ENCODE measurements at places on chromosomes 2 and 18.

GRCh38 chr18:61348230-61348629 is 15.0 kb downstream of the CDH20 start:
- DNase-seq = no peak

DNA sequence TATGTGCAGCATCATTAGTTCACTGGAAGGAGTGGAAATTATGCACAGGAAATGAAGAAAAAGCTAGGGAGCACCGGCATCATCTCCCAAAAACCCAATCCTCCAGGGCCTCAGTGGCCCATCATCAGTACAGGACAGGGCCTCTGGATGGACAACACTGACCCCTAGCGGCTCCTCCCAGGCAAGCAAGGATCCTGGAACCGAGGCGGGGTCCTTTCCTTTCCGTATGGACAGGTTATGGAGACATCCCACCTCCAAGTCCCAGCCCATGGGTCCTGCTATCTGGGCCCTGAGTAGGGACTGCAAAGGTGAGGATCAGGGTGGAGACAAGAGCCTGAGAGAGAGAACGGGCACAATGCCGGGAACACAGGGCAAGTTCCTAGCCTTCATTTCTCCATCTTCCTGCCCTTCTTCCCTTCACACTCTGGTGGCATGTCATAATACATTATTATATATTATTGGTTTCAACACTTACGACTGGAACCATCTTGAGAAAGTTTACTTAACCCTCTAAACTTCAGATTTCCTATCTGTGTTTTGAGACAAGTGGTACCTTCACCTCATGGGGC is 68.2 kb downstream of the ZNF516 start:
- DNase-seq = peak; percentile 50

DNA sequence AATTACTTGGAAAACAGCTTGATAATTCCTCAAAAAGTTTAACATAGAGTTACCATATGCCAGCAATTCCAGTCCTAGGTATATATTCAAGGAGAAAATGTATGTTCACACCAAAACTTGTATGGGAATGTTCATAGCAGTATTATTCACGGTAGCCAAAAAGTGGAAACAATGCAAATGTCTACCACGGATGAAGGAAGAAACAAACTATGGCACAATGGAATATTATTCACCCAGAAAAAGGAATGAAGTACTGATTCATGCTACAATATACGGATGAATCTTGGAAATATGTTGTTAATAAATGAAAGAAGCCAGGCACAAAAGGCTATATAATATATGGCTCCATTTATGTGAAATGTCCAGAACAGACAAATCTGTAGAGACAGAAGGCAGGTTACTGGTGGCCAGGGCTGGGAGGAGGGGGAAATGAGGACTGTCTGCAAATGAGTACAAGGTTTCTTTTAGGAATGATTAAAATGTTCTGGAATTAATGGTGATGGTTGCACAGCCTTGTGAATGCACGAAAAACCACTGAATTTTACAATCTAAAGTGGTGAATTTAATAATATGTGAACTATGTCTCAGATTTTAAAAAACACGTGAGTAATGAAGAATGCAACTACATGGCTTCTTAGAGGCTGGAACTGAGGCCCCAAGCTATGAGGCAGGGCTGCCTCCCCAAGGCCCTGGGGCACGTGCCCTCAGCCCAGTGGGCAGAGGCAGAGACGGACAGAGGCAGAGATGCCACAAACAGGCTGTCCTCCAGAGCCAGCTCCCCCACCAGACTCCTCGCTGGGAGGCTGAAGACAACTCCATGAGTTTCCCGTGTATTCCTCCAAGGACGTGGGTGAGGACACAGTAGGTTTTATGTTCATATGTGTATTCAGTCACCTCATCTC is 5.0 kb downstream of the LIMS2 start:
- DNase-seq = peak; percentile 57

- DNase-seq = no peak
Observed at GRCh38 chr2:164784376-164784775, 57.2 kb downstream of the COBLL1 start.

GRCh38 chr2:1181893-1182292 is 231.2 kb downstream of the SNTG2 start:
- DNase-seq = no peak

GRCh38 chr2:238875101-238875470 is 27.2 kb downstream of the TWIST2 start:
- no peak for DNase-seq

- peak; percentile 97 for DNase-seq
Observed at GRCh38 chr2:238847841-238848690, at the start of gene TWIST2. TSS of gene TWIST2 (plus strand) at chr2:238848085. CDS start at chr2:238848216, 131 bp downstream.

DNA sequence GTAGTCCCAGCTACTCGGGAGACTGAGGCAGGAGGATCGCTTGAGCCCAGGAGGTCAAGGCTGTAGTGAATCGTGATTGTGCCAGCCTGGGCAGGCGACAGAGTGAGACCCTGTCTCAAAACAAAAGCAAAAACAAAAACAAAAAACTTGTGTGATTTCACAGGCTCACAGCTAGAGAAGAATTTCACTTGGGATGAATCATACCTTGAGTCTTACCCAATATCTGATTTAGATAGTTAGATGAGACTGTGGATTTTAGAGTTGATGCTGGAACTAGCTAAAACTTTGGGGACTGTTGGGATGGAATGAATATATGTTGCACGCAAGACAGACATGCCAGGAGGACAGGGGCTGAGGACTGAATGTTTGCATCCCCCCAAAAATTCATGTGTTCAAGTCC is 4.4 kb downstream of the ANKRD29 start:
- DNase-seq = peak; percentile 16

DNA sequence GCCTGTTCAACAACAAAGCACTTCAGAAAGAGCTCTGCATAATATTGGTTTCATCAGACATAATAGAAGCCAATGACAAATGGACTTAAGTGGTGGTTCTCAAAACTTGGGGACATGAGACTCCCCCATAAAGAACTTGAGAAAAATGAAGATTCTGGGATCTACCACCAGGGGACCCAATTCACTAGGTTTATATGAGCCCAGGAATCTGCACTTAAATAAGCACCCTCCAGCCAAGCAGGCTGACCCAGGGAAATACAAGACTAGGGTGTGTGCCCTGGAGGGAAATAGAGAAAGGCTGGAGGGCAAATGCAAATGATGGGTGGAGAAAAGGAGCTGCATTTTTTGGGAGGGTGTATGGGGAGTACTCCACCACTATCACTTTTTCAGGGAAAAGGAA is 52.5 kb downstream of the SATB2 start:
- DNase-seq = peak; percentile 31

DNA sequence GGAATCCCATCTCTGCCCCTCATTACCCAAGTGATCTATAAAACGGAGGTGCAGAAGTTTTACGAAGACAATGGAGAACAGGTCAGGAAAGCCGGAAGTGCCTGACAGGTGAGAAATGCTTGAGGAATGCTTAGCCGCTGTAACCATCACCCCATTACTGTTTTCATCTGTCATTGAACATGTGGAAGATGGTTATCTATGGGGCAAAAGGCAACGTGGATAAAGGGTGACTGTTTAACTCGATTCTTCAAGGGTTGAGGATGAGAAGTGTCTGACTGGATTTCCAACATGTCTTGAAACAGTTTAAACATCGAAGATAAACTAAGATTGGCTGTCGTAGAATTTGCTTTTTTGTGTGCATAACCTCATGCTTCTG is 17.3 kb downstream of the HK2 start:
- DNase-seq = peak; percentile 92

DNA sequence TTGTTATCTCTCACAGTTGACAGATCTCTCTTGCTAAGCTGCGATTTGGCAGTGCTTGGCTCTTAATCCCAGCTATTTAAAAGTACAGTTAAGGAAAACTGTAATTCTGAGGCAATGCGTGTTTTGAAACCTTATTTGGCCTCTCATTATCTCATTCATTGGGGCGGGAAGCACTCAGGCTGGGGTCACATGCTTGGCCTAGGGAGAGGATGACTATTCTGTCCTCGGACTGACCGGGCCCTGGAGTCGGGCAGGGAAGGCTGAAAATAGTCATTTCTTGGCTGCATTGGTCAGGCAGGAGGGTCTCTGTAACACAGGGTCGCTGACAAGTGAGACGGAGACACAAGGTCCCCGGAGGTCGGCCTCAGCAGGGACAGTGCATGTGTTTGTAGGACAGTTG is 20.2 kb upstream of the EMILIN2 start:
- DNase-seq = no peak

- no peak for DNase-seq
Observed at GRCh38 chr2:55150834-55151233, 81.3 kb downstream of the CLHC1 start.

DNA sequence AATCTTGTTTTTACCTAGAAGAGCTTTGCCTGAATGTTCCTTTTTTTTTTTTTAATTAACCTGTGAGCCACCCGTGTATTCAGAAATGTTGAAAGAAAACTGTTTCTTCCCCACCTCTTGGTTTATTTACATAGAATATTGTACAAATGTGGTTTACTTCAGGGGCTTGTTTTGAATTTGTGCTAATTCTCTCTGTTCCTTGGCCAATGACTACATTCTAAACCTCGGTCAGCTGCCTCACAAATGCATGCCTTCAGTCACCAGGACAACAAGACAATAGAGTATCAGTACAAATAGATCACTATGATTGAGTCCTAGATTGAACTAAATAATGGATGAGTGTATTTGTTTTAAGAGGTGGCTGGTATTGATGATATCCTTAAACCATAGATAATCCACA is 36.0 kb downstream of the AGFG1 start:
- no peak for DNase-seq

- DNase-seq = no peak
Observed at GRCh38 chr2:83879127-83879526, 580.0 kb downstream of the SUCLG1 start.

DNA sequence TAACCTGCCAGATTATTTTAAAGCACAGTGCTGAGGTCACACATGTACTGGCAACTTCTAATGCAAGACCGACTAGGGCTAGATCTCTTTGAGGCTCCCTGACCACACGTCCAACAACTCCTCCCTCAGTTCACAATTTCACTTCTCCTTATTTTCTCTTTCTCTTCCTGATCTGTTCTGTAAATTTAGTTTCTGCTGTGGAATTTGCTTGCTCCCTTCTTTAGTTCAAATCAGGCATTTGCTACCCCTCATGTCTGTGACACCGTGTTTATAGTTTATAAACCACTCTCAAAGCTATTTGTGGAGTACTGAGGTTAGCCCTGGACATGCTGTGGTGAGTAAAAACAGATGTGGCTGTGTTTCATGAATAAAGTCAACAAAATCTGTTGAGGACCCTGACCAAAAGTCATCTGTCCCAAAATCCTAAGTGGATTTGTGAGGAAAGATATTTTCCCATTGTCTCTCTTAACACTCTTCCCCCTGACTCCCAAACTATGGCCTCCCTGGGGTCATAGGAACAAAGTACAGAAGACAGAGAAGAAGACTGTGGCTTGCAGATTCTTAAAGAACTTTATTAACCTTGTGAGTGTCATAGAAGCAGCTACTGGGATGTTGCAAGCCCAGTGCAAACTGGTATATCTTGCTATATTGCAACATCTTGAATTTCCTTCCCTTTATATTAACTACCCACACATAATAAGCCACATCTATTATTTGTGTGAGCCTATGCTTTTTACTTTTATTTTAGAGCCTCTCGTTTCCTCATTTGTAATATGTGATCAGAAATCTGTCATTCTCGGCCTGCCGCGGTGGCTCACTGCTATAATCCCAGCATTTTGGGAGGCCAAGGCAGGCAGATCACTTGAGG is 3.5 kb upstream of the NAGK start:
- DNase-seq = no peak

DNA sequence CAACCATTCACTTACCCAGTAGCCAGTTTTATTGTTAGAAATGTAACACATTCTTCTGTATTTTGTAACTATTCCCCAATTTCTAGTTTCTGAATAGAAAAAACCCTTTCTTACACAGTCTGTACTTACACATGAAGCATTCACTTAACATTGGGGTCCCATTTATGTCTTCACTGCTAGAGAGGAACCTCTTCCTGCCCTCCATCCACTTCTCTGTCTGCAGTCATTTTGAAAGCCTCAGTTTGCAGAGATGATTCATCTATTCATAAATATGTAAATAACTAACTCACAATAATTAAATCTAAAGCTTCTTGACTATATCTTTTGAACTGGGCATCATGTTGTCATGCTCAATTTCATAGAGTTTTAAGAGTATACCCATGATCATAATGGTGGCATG is 55.9 kb downstream of the ZRANB3 start:
- no peak for DNase-seq

GRCh38 chr2:71806432-71806831 is 341.2 kb downstream of the CYP26B1 start:
- DNase-seq = no peak

- DNase-seq = no peak
Observed at GRCh38 chr18:5619376-5619775, 75.6 kb upstream of the EPB41L3 start.

DNA sequence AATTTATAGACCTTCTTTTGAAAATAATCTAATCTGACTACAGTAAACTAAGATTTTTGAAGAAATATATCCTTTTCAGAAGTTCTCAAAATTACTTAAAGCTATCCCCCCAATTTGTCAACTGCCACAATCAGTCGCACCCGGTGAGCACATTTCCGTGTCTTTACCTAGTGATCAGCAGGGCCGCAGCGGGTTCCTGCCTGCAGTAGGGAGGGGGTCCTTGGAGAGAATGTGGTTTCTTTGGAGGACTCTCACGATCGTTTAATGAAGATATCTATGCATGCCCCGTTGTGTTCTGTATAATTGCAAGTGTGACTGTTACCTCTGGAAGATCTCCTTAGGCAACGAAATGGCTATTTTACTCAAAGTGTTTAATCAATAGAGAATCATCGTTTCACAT is 251.9 kb upstream of the RAB12 start:
- DNase-seq = no peak

GRCh38 chr18:26568926-26569665 is 20.7 kb upstream of the KCTD1 start:
- no peak for DNase-seq

DNA sequence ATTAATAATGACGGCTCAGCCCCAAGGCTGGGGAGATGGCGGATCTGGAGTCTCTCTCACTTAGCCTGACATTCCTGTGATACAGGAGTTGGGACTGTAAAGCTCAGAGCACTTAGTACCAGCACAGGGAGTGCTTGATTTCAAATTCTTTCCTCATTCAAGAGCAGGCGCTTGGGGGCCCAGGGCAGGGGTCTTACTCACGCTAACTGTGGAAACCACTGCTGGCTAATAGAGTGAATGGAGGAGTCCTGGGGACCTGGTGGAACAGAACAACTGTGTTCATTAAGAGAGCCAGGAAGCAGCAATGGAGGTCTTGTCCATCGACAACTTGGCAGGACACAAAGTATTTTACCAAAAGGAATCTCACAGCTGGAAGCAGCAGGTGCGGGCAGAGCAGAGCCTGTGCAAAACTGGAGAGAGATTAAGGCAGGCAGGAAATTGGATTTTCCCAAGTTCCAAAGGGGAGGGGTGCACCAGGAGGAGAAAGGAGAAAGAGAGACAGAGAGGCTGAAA is 358.9 kb downstream of the TNS1 start:
- DNase-seq = no peak

DNA sequence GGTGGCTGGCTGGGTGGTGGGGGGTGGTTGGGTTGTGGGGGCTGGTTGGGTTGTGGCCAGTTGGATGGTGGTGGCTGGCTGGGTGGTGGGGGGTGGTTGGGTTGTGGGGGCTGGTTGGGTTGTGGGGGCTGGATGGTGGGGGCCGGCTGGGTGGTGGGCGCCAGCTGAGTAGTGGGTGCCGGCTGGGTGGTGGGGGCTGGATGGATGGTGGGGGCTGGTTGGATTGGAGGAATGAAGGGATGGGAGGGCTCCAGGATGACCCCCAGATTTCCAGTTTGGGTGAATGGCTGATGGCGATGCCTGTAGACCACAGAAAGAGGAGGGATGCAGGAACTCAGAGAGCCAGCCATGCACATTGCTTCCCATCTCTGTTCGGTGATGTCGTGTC is 26.8 kb upstream of the GPR17 start:
- DNase-seq = no peak

GRCh38 chr2:4898706-4899105 is 793.5 kb upstream of the SOX11 start:
- no peak for DNase-seq

Data from EL (cell line).